Activated naive CD8-positive, alpha-beta T cell treated with anti-CD3 and anti-CD28 coated beads, Interleukin-2, amount 50 U/mL, for 16 hours (primary cell): ENCODE measurements at places on chromosomes 2 and 18.

DNA sequence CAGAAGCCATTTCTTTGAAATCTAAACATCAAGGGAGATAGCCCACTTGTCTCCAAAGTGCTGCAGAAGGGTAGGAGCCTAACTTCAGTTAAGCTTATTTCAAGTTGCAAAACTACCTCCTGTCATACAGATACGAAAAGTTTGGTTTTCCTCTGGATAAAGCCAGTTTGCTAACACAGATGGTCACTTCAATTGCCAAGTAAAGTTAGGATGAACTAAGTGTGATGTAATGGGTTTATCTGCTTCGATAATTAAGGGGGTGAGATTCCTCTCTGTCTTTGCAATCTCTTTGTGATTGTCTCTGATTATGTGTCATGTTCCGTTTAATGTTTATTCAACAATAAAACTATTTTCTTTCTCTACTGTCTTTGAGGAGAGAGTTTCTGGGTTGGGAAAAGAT is 156.4 kb downstream of the SLC39A10 start:
- DNase-seq, result no peak

DNA sequence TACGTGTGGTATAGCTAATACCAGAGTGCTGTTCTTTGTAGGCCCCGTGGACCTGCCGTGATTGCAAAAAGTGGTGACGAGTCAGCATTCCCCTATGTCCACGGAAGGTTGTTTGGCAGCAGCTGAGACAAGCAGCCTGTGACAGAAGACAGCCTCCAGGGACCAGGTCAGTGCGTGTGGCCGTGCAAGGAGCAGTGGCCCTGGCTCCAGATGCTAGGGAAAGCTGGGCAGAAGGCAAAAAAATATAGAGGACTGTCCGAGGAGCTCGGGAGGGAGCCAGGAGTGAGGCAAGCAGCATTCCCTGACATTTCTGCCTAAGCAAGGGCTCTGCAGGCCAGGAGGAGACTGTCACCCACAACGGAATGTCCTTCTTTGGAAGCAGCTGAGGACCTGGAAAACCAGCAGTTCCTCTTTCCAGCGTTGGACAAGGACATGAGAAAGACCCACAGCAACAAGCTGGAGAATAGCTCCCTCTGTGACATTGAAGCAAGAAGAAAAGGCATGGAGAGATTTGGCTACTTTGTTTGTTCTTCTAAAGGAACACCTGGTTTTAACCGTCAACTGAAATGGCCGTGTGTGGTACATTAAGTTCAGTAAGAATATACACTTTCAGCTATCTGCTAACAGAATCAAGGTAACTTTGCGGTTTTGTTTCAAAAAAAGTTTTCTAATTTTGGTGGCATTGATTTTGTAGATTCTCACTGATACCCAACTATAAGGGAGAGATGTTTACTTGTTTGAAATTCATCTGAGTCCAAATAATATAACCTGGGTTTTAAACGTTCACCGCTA is 58.3 kb downstream of the NPAS2 start:
- no peak for DNase-seq

GRCh38 chr2:132621131-132621875 is 48.7 kb downstream of the LYPD1 start:
- DNase-seq, result no peak

DNA sequence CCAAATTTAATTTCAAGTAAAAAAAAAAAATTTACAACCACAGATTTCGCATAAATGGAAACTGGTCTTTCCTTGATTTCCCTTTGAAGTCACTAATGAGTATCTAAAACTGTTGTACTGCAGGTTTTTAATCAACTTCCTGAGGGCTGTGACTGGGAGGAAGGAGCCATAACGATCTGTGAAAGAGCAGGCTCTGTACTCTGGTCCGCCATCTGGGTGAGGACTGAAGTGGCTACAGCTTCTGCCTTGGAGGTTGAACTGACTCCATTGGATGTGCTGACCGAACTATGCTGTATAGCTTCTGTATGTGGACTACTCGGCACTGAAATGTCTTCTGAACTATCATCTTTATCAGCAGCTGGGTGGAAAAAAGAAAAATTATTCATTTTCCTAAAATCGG is 69.3 kb upstream of the CHN1 start:
- no peak for DNase-seq

DNA sequence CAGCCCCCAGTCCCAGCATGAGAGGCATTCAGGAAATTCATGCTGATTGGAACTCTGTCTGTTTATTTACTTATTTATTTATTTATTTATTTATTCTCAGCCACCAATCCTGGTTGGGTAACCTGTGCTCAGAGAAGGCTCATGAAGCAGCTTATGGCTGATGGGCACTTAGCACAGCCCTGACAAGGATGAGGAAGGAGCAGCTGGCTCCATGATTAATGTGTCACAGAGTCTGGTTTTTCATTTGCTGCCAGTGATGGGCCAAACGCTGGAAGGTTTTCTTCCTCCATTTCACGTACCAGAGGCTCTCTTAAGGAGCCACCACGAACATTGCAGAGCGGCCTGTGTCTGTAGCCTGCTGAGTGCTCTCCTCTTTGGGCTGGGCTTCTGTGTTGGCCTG is 28.3 kb upstream of the KCNS3 start:
- no peak for DNase-seq

DNA sequence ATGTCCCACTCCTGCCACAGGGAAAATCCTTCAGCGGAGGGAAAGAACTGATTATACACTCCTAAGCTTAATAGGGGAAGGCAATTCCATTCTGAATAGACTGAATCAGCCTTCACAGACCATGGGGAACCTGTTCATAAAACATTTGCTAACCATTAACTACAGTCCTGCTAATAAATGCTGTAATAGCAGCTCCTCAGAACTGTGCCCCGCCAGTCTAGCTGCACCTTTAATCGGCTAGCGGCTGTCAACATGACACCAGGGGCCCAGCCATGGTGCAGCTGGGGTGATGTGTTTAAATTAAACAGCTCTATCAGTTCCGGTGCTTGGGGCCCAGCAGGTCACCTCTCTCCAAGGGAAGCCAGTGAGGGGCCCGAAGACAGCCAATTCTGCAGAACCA is 77.8 kb downstream of the GALNT14 start:
- no peak for DNase-seq

DNA sequence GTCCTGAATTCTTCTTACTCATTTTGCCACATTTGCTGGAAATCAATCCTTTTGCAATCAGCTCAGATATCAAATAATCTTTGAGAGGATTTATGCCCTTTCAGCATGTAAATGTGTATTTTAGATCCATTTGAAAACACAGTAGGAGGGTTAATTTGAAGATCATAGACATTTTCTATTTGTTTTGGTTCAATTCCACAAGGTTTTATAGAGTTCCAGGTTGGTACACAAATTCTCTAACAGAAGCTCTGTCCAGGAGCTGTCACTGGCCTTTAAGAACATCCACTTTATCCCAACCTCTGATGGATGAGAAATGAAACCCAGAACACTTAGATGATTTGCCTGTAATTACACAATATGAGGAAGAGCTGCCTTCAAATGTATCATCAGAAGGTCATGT is 157.3 kb upstream of the CHAC2 start:
- no peak for DNase-seq

GRCh38 chr2:12759248-12759647 is 42.5 kb downstream of the TRIB2 start:
- DNase-seq, result no peak

DNA sequence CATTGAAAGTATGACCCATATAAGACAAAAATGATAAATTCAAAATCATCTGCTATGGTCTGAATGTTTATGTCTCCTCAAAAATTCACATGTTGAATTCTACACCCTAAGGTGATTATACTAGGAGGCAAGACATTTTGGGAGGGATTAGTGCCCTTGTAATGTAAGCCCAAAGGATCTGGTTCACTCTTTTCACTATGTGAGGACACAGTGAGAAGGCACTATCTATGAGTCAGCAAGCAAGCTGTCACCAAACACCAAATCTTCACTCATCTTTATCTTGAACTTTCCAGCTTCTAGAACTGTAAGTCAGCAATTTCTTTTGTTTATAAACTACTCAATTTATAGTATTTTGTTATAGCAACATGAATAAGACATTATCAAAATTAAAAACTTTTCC is 284.7 kb upstream of the ZC3H15 start:
- no peak for DNase-seq

GRCh38 chr2:134086594-134087219 is 167.2 kb upstream of the MGAT5 start:
- DNase-seq, result no peak

DNA sequence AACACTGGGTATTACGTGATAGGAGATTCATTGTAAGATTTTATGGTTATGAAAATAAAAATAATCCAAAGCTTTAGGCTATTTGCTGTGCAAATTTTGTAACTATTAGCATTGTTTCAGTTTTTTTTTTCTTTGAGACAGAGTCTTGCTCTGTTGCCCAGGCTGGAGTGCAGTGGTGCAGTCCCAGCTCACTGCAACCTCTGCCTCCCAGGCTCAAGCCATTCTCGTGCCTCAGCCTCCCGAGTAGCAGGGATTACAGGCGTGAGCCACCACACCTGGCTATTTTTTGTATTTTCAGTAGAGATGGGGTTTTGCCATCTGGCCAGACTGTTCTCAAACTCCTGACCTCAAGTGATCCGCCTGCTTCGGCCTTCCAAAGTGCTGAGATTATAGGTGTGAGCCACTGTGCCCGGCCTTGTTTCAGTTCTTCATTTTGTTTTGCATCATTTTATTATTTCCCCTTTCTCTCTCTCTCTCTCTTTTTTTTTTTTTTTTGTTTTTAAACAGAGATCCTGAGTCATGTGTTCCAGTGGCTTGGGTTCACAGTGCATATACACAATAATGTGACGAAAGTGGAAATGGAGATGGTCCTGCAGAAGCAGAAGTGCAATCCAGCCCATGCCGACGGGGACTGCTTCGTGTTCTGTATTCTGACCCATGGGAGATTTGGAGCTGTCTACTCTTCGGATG is 25.8 kb downstream of the CASP10 start:
- DNase-seq, result no peak

DNA sequence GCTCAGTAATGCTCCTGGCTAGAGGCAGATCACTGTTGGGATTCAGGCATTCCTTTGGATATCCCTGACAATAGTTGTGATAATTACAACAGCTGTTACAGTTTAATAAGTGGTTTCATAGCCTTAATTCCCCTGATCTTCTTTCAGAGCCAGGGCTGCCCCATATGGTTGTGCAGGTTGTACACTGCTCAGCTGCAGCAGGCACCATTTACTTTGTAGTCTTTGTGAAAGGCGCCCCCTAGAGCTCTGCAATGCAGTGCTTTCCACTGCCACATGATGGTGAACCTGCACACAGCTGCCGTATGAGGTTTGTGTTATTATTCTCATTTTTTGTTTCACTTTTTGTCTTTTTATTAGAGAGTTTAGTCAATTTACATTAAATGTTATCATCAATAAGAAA is 239.1 kb downstream of the KCNS3 start:
- no peak for DNase-seq

DNA sequence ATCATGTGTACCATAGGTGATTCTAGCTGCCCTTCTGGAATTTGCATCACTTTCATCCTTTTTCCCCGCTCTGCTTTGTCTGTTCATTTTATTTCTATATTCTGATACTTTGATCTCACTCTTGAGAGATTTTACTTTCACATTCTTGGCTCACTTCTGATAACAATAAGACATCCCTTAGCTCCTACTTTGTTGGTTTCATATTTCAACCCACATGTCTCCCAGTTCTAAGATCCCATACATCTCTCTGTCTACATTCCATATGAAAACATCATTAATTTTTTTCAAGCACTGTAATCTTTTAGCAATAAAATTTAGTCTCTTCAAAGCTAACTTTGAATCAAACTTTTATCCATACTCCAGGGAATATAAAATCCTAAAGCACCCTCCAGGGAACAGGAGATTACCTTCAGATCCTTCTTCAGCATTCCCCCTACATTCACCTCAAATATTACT is 75.6 kb downstream of the COL3A1 start:
- DNase-seq, result no peak

GRCh38 chr18:10094655-10095054 is 180.8 kb downstream of the VAPA start:
- no peak for DNase-seq

- no peak for DNase-seq
These were observed 1082.5 kb upstream of the GYPC start for GRCh38 chr2:125573432-125573831.

DNA sequence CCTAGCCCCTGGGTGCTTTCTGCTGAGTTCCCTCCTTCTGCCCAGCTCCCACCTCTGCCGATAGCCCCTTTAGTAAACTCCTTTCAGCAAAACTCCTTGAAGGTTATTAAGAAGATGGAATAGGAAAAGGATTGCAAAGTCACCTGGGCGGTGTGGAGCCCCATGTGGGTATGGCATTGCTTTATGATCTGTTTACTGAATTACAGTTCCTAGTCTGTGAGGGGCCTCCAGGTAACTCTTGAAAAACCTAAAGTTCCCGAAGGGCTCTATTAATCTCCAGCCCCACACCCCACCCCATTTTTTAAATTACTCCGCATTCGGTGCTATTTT is 116.9 kb upstream of the UXS1 start:
- no peak for DNase-seq
